ENCODE measurements at places on chromosomes 3 and 15. TPM values are rescaled to one million over a fixed set of nuclear protein-coding genes. Genes with fewer than 3 reads are reported as not detected.

The CCR3 gene
- not detected for total RNA-seq

GRCh38 chr3:66441129-66441528 lies 59.7 kb downstream of the LRIG1 start:
- no peaks in the 10 kb centered on the region for H3K27me3 ChIP-seq
- no peak overlapping the region for H3K4me3 ChIP-seq
- H3K27ac ChIP-seq = no peak overlapping the region
- no peak for DNase-seq
- H3K4me1 ChIP-seq = peaks cover 18% of the 10 kb centered on the region

The CCDC54 gene
- not detected for total RNA-seq

DNA sequence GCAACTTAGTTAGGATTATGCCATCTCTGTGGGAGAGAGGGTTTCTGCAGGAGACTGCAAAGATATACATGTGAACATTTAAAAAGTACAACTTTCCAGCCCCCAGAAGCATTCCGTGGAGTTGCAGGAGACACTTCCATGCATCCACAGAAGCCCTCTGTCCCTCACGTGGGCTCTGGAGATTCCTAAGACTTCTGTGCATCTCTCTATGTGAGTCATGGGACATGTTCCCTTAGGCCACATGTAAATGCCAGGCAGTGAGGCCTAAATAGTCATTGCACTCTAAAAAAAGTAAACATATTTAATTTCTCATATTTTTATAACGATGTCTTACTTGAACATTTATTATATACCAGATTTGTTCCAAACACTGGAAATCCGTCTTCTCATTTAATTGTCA lies 126.5 kb upstream of the ROPN1 start:
- no peaks in the 10 kb centered on the region for H3K27me3 ChIP-seq
- H3K36me3 ChIP-seq = no peaks in the 10 kb centered on the region
- no peak for DNase-seq

The RYK gene
- 102 TPM for total RNA-seq

The ARNT2 gene
- 5.3 TPM for total RNA-seq

GRCh38 chr15:45377609-45378148 lies 665 bp downstream of the GATM start:
- peaks cover 22% of the 10 kb centered on the region for H3K4me1 ChIP-seq
- peak overlapping the region; percentile 68 for H3K4me3 ChIP-seq
- H3K27me3 ChIP-seq = peaks cover 30% of the 10 kb centered on the region
- DNase-seq = peak; percentile 27
- H3K36me3 ChIP-seq = no peaks in the 10 kb centered on the region
- peak overlapping the region; percentile 3 for H3K27ac ChIP-seq

- no peaks in the 10 kb centered on the region for H3K27me3 ChIP-seq
- H3K27ac ChIP-seq = no peak overlapping the region
- no peaks in the 10 kb centered on the region for H3K36me3 ChIP-seq
Measured at GRCh38 chr15:58471348-58471747, 39.6 kb downstream of the LIPC start.

DNA sequence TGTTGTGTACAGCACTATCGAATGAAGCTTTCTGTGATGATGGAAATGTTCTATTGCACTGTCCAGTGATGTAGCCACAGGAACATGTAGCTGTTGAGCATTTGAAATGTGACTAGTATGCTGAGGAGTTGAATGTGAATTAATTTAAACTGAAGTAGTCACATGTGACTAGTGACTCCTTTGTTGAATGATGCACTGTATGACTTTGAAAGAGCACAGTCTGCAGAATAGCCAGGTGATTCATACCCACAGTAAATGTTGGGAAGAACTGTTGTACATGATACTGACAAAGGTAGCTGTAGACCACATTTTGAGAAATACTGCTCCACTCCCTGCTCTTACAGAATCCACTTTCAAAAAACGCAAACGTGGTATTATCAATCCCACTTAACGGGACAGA lies 34.0 kb upstream of the ACTL6A start:
- no peak overlapping the region for H3K4me3 ChIP-seq
- H3K36me3 ChIP-seq = no peaks in the 10 kb centered on the region
- no peak for DNase-seq
- H3K27me3 ChIP-seq = no peaks in the 10 kb centered on the region
- no peaks in the 10 kb centered on the region for H3K4me1 ChIP-seq

- no peak for DNase-seq
- no peak overlapping the region for H3K4me3 ChIP-seq
- H3K36me3 ChIP-seq = no peaks in the 10 kb centered on the region
- H3K4me1 ChIP-seq = peaks cover 4% of the 10 kb centered on the region
Measured at GRCh38 chr3:71360180-71360579, 223.3 kb downstream of the FOXP1 start.

GRCh38 chr3:112128843-112129727 lies 4.0 kb downstream of the GCSAM start:
- H3K27ac ChIP-seq = no peak overlapping the region
- H3K27me3 ChIP-seq = no peaks in the 10 kb centered on the region
- H3K4me1 ChIP-seq = peaks cover 3% of the 10 kb centered on the region
- no peaks in the 10 kb centered on the region for H3K36me3 ChIP-seq
- peak; percentile 20 for DNase-seq

DNA sequence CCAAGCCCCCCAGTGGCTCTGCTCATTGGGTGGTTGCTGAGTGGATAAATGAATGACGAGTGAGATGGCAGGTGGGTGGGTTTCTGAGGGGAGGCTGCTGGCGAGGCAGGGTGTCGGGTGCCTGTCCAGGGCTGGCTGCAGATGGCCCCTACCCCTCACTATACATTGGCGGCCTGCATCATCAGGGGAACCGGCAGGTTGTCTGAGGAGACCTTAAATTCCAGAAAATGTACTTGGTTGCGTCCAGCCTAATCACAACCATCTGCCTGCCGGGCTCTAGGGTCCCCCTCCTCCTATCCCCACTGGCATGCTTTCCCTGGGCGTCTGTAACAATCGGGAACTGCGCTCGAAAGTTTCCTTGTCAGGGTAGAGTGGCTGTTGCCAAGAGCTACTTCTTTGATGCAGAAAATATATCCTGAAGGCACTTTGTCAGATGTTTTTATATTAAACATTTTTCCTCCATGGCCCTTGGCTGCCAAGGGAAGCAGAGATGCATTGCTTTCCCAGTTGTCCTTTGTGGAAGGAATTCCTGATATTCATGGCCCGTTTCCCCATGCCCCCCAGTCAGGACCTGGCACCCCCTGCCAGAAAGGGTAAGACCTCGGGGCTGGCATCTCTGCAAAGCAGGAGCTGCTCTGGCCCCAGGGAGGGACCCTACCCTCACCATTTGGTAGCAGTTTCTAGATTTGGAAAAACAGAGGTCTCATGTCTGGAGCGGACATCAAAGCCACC lies 22.9 kb downstream of the SMAD6 start:
- peaks cover 61% of the 10 kb centered on the region for H3K4me1 ChIP-seq
- H3K4me3 ChIP-seq = no peak overlapping the region
- DNase-seq = peak; percentile 43

GRCh38 chr3:183592821-183593220 lies 37.3 kb upstream of the KLHL6 start:
- no peak for DNase-seq
- H3K4me3 ChIP-seq = no peak overlapping the region
- H3K27me3 ChIP-seq = no peaks in the 10 kb centered on the region
- no peak overlapping the region for H3K27ac ChIP-seq
- H3K4me1 ChIP-seq = no peaks in the 10 kb centered on the region

GRCh38 chr3:183008800-183009199 lies 28.5 kb upstream of the DCUN1D1 start:
- H3K4me3 ChIP-seq = no peak overlapping the region
- no peak overlapping the region for H3K27ac ChIP-seq
- H3K4me1 ChIP-seq = no peaks in the 10 kb centered on the region
- H3K36me3 ChIP-seq = no peaks in the 10 kb centered on the region
- H3K27me3 ChIP-seq = no peaks in the 10 kb centered on the region

The CACNA2D2 gene
- total RNA-seq = 0.87 TPM

The C2CD4A gene
- total RNA-seq = 0.13 TPM

- H3K4me3 ChIP-seq = peak overlapping the region; percentile 54
- H3K36me3 ChIP-seq = no peaks in the 10 kb centered on the region
- H3K4me1 ChIP-seq = no peaks in the 10 kb centered on the region
- H3K27ac ChIP-seq = no peak overlapping the region
Measured at GRCh38 chr3:6861625-6862000, 698 bp downstream of the GRM7 start.

The GATM gene
- 268 TPM for total RNA-seq

DNA sequence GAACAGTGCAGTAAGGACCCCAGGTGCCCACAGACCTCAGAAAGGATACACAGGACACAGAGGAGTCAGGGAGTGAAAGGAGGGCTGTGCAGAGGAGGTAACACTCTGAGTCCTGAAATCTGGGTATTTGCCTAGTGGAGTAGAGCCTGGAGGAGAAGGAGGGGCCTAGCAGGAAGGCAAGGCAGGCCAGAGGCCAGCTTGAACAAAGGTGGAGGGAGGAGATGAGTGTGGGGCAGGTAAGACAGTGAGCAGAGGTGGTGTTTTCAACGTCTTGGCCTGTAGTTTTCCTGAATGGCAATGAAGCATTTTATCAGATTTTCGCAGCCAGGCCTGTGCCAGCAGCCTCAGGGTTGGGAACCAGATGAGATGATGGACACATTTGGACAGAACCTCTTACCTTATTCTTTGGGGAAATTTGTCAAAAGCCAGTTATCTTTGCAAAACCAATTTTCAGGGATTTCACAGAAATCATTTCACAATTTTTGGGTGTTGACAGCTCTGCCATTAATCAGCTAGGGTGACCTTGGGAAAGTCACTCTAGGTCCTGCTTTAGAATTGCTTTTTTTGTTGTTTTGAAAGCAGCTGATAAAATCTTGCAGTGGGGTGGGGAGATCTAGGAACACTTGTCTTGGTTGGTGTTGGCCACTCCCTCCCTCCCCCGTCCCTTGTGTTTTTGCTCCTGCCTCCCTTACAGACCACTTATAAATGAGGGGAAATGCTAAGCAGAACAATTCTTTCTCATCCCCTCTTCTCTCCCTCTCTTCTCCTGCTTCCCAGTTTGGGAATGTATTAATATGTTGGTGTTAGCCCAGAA lies 38.4 kb downstream of the SPSB4 start:
- H3K27me3 ChIP-seq = no peaks in the 10 kb centered on the region
- H3K4me1 ChIP-seq = peaks cover 12% of the 10 kb centered on the region
- H3K4me3 ChIP-seq = no peak overlapping the region
- no peak for DNase-seq
- H3K36me3 ChIP-seq = no peaks in the 10 kb centered on the region
- no peak overlapping the region for H3K27ac ChIP-seq

GRCh38 chr3:128991355-128991895 lies 2.5 kb downstream of the CFAP92 start:
- no peak for DNase-seq
- H3K36me3 ChIP-seq = no peaks in the 10 kb centered on the region
- H3K4me1 ChIP-seq = peaks cover 3% of the 10 kb centered on the region
- no peak overlapping the region for H3K27ac ChIP-seq
- peaks cover 18% of the 10 kb centered on the region for H3K27me3 ChIP-seq
- no peak overlapping the region for H3K4me3 ChIP-seq

DNA sequence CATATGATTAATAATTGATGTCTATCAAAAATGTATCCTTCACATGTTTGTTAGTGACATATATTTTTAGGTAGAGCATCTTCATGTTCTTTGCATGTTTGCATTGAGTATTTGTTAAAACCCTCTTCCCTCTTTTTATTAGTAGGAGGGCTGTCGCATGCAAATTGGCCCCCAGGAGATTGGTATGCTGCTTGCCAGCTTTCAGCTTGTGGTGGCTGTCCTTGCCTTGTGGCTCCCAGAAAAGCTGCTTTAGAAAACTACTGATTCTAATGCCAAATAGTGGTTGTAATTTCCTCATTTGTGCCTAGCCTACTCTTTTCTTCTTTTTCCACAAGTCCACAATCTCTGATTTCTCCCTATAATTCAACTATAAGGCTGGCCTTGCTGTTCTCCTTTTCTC lies 886.8 kb downstream of the VGLL3 start:
- H3K36me3 ChIP-seq = no peaks in the 10 kb centered on the region
- H3K27ac ChIP-seq = no peak overlapping the region
- no peaks in the 10 kb centered on the region for H3K27me3 ChIP-seq
- DNase-seq = no peak
- no peak overlapping the region for H3K4me3 ChIP-seq
- H3K4me1 ChIP-seq = no peaks in the 10 kb centered on the region

The NEK10 gene
- total RNA-seq = 2.0 TPM

The ARRDC4 gene
- total RNA-seq = 35.3 TPM

GRCh38 chr3:107001635-107002034 lies 375.6 kb upstream of the CCDC54 start:
- no peaks in the 10 kb centered on the region for H3K4me1 ChIP-seq
- no peak overlapping the region for H3K4me3 ChIP-seq
- H3K27ac ChIP-seq = no peak overlapping the region
- H3K36me3 ChIP-seq = no peaks in the 10 kb centered on the region
- no peaks in the 10 kb centered on the region for H3K27me3 ChIP-seq
- DNase-seq = no peak

- no peak overlapping the region for H3K27ac ChIP-seq
- no peaks in the 10 kb centered on the region for H3K27me3 ChIP-seq
- no peaks in the 10 kb centered on the region for H3K4me1 ChIP-seq
- H3K36me3 ChIP-seq = no peaks in the 10 kb centered on the region
- H3K4me3 ChIP-seq = no peak overlapping the region
- no peak for DNase-seq
Measured at GRCh38 chr15:81807186-81807585, 238.6 kb downstream of the MEX3B start.

The DMXL2 gene
- 31.4 TPM for total RNA-seq

The NDN gene
- 168 TPM for total RNA-seq

The CDC25A gene
- 7.9 TPM for total RNA-seq

DNA sequence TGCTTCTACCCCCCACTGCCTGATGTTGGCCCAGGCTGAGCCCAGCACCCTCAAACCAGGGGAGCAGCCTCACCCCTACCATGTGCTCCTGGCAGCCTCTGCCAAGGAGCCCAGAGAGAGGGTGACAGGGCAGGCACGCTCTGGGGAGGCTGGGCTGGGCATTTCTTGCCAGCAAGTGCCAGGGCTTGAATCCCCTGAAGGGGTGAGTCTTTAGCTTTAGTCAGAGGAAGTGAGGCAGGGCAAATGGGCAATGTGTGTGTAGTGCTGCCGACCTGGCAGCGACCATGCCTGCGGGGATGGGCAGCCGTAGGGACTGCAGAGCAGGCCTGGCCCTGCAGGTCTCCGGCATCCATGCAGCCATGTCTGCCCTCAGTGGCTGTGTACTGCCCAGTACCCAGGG lies 18.1 kb downstream of the DUSP7 start:
- H3K27ac ChIP-seq = no peak overlapping the region
- H3K4me1 ChIP-seq = peaks cover 3% of the 10 kb centered on the region
- no peaks in the 10 kb centered on the region for H3K36me3 ChIP-seq
- DNase-seq = no peak
- H3K4me3 ChIP-seq = no peak overlapping the region
- no peaks in the 10 kb centered on the region for H3K27me3 ChIP-seq

- no peak for DNase-seq
- no peaks in the 10 kb centered on the region for H3K36me3 ChIP-seq
- no peaks in the 10 kb centered on the region for H3K27me3 ChIP-seq
- H3K4me1 ChIP-seq = peaks cover 5% of the 10 kb centered on the region
Measured at GRCh38 chr3:144763878-144764454, 792.3 kb downstream of the DIPK2A start.
